Vagina (tissue), 2 donors: ENCODE measurements at places on chromosomes 7 and 10.

DNA sequence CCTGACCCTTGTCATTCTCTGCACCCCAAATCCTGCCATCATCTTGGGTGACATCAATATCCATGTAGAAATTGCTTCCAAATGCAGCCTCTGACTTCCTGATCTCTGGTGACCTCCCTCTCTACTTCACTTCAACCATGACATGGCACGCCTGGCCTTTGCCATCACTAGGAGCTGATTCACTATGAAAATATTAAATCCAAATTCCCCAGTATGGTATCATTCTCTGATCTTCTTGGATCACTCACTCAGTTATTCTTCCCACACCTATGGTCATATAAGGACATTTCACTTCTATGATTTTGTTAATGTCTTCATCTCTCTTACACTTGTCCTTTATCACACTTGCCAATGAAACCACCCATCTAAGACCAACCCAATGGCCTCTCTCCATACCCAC lies 73.7 kb upstream of the ODAD2 start:
- H3K4me3 ChIP-seq, result no peak overlapping the region
- H3K4me1 ChIP-seq, result no peaks in the 10 kb centered on the region
- peaks cover 4% of the 10 kb centered on the region for H3K36me3 ChIP-seq

- H3K27ac ChIP-seq, result no peak overlapping the region
- no peaks in the 10 kb centered on the region for H3K27me3 ChIP-seq
- no peak for DNase-seq
These were observed 71.4 kb upstream of the DYNC1I1 start for GRCh38 chr7:95700917-95701316.

GRCh38 chr7:2309889-2310331 lies 4.3 kb downstream of the SNX8 start:
- H3K27ac ChIP-seq, result no peak overlapping the region
- no peak for DNase-seq
- H3K27me3 ChIP-seq, result no peaks in the 10 kb centered on the region
- no peak overlapping the region for H3K4me3 ChIP-seq
- H3K36me3 ChIP-seq, result no peaks in the 10 kb centered on the region
- H3K4me1 ChIP-seq, result peaks cover 20% of the 10 kb centered on the region

DNA sequence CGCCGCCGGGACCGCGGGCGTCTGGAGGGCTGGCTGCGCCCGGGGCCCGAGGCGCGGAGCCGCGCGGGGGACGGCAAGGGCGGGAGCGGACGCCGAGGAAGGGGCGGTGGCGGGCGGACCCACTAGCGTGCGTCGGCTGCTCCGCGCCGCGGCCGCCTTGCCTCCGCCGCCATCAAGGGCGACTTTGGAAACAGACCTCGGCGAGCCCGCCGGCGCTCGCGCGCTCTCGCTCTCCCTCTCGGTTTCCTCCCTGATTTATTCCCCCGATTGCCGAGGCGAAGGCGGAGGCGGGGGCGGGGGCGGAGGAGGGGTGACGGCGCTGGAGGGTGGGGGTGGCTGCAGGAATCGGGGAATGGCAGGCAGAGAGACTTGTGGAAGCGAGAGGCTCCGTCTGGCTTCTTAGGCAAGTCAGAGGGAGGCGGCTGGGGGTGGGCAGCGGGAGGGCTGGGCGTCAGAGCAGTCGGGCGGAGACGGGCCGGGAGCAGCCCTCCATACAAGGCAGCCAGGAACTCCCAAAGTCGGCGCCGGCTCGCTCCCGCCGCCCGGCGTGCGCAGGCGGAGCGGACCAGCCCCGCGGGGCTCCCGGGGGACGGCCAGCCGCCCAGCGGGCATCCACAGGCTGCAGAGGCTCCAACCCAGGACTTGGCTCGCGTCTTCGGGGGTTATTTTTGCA lies at the start of gene CACNA2D1:
Gene CACNA2D1, minus strand, starts transcription at position 231 of the 673 bp plus-strand sequence.
- H3K27ac ChIP-seq, result peak within 1 kb of the TSS; percentile 83
- peaks cover 12% of the 10 kb centered on the region for H3K4me1 ChIP-seq
- peak; percentile 89 for DNase-seq
- peak within 1 kb of the TSS; percentile 76 for H3K4me3 ChIP-seq
